ENCODE measurements at places on chromosomes 1 and 21. TPM values are rescaled to one million over a fixed set of nuclear protein-coding genes. Genes with fewer than 3 reads are reported as not detected.

- no peaks in the 10 kb centered on the region for H3K4me1 ChIP-seq
- no peak for DNase-seq
- H3K27me3 ChIP-seq, result no peaks in the 10 kb centered on the region
- H3K4me3 ChIP-seq, result no peak overlapping the region
Observed at GRCh38 chr1:231801042-231801585, 174.5 kb downstream of the DISC1 start.

DNA sequence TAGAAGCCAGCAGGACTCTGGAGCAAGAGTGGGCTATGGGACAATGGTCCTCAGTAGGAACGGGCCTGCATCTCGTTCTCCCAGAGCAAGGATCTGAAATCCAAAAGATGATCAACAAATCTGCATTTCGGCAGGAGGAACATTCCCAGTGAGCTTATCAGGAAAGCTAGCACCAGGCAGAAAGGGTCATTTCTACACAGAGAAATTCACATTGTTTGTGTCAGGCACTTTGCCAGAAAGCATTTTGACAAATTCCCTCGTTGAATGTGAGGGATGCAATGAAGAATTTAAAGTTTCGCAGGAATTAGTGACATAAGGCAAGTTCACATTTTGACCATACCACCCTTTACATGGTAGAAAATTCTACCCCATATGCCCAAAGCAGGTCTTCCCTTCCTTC is 31.6 kb upstream of the ETS2 start:
- H3K36me3 ChIP-seq, result peaks cover 5% of the 10 kb centered on the region
- no peaks in the 10 kb centered on the region for H3K4me1 ChIP-seq
- no peak overlapping the region for H3K4me3 ChIP-seq
- H3K27ac ChIP-seq, result no peak overlapping the region
- no peak for DNase-seq

GRCh38 chr1:30123896-30124295 is 599.5 kb downstream of the MATN1 start:
- H3K4me1 ChIP-seq, result no peaks in the 10 kb centered on the region
- no peaks in the 10 kb centered on the region for H3K27me3 ChIP-seq
- H3K36me3 ChIP-seq, result no peaks in the 10 kb centered on the region
- no peak overlapping the region for H3K4me3 ChIP-seq
- DNase-seq, result no peak
- H3K27ac ChIP-seq, result no peak overlapping the region

- H3K27ac ChIP-seq, result no peak overlapping the region
- DNase-seq, result no peak
- no peaks in the 10 kb centered on the region for H3K36me3 ChIP-seq
- H3K4me1 ChIP-seq, result no peaks in the 10 kb centered on the region
Observed at GRCh38 chr1:46815133-46815532, 16.3 kb downstream of the CYP4B1 start.

The NTNG1 gene
- 1.0 TPM for total RNA-seq

The FAM177B gene
- total RNA-seq, result not detected

GRCh38 chr1:241156231-241156965 is 200.6 kb downstream of the RGS7 start:
- H3K4me1 ChIP-seq, result no peaks in the 10 kb centered on the region
- peaks cover 7% of the 10 kb centered on the region for H3K36me3 ChIP-seq
- no peak overlapping the region for H3K27ac ChIP-seq
- no peaks in the 10 kb centered on the region for H3K27me3 ChIP-seq
- no peak for DNase-seq

The DNASE2B gene
- not detected for total RNA-seq

- no peaks in the 10 kb centered on the region for H3K27me3 ChIP-seq
- H3K27ac ChIP-seq, result no peak overlapping the region
- peaks cover 4% of the 10 kb centered on the region for H3K4me1 ChIP-seq
- H3K4me3 ChIP-seq, result no peak overlapping the region
Observed at GRCh38 chr1:33335020-33335419, 14.1 kb upstream of the A3GALT2 start.

GRCh38 chr1:151542710-151543129 is 2.6 kb downstream of the TUFT1 start:
- H3K4me1 ChIP-seq, result peaks cover 5% of the 10 kb centered on the region
- no peak overlapping the region for H3K4me3 ChIP-seq
- no peak overlapping the region for H3K27ac ChIP-seq
- peaks cover 11% of the 10 kb centered on the region for H3K36me3 ChIP-seq

- H3K27ac ChIP-seq, result no peak overlapping the region
- DNase-seq, result no peak
- H3K36me3 ChIP-seq, result no peaks in the 10 kb centered on the region
- H3K27me3 ChIP-seq, result no peaks in the 10 kb centered on the region
Observed at GRCh38 chr1:79825551-79825950, 819.0 kb upstream of the ADGRL4 start.

DNA sequence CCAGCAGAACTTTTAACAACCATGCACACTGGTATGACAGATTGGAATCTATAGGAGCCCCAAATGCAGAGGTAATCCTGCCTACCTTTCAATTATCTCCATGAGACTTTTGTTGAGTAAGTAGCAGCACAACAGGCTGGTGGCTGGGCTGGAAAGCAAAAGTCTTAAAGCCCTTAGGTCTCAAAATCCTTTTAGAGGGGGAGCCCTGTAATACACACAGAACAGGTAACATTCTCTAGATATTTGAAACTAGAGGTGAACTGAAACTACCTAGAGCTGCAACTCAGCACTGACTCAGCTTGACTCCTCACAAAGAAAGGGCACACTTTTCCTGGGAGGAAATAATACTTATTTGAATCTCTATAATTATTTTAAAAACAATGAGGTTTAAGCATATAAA is 71.5 kb downstream of the CLCA4 start:
- DNase-seq, result no peak
- H3K36me3 ChIP-seq, result no peaks in the 10 kb centered on the region
- no peak overlapping the region for H3K27ac ChIP-seq
- no peak overlapping the region for H3K4me3 ChIP-seq

- no peak overlapping the region for H3K27ac ChIP-seq
- DNase-seq, result peak; percentile 41
- peaks cover 6% of the 10 kb centered on the region for H3K4me1 ChIP-seq
- no peaks in the 10 kb centered on the region for H3K36me3 ChIP-seq
Observed at GRCh38 chr1:8077120-8077573, 51.0 kb upstream of the ERRFI1 start.

The DLGAP3 gene
- total RNA-seq, result 7.3 TPM

GRCh38 chr1:179706339-179706941 is 36.7 kb upstream of the FAM163A start:
- no peaks in the 10 kb centered on the region for H3K27me3 ChIP-seq
- peak; percentile 38 for DNase-seq
- H3K4me3 ChIP-seq, result no peak overlapping the region
- H3K4me1 ChIP-seq, result no peaks in the 10 kb centered on the region
- H3K36me3 ChIP-seq, result no peaks in the 10 kb centered on the region
- H3K27ac ChIP-seq, result no peak overlapping the region

GRCh38 chr1:23478896-23479665 is 4.9 kb downstream of the ASAP3 start:
- H3K27ac ChIP-seq, result no peak overlapping the region
- H3K27me3 ChIP-seq, result no peaks in the 10 kb centered on the region
- no peak overlapping the region for H3K4me3 ChIP-seq
- 0 out of 2 replicates have a peak, but pooled peaks cover 3% of the 10 kb centered on the region for H3K36me3 ChIP-seq
- no peaks in the 10 kb centered on the region for H3K4me1 ChIP-seq

The CD5L gene
- total RNA-seq, result not detected

- no peak for DNase-seq
- H3K27me3 ChIP-seq, result no peaks in the 10 kb centered on the region
- H3K36me3 ChIP-seq, result no peaks in the 10 kb centered on the region
- no peak overlapping the region for H3K27ac ChIP-seq
Observed at GRCh38 chr1:231020139-231020601, 19.9 kb downstream of the FAM89A start.

DNA sequence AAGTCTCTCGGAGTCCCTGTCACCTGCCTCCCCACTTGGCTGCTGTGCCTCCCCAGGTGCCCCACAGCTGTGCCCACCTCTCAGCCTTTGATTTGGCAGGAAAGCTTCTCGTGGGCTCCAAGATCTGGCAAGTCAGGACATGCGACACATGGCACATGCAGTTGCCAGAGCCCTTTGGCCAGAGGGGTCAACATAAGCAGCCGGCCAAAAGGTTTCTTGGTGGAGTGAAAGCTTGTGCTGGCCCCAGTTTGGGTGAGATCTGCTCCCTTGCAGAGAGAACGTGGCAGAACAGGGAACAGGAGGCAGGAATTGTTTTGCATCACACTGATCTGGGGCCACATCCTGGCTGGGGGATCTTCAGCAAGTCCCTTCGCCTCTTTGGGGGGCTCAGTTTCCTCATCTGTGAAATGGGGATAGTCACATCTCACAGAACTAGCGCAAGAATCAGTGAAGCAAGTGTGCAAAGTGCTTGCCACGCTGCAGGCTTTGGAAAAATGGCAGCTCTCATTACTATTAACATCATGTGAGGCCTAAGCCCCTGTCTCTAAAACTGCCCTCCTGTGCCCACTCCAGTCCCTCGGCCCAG is 232.6 kb downstream of the TRABD2B start:
- H3K36me3 ChIP-seq, result no peaks in the 10 kb centered on the region
- H3K4me1 ChIP-seq, result no peaks in the 10 kb centered on the region
- H3K4me3 ChIP-seq, result no peak overlapping the region
- DNase-seq, result no peak
- H3K27ac ChIP-seq, result no peak overlapping the region

The GLUL gene
- 311 TPM for total RNA-seq

The FOXO6 gene
- total RNA-seq, result 0.99 TPM

- H3K4me1 ChIP-seq, result no peaks in the 10 kb centered on the region
- H3K36me3 ChIP-seq, result no peaks in the 10 kb centered on the region
- no peak for DNase-seq
- H3K27me3 ChIP-seq, result no peaks in the 10 kb centered on the region
Observed at GRCh38 chr1:65821386-65821785, 28.7 kb downstream of the PDE4B start.

The VASH2 gene
- 76.1 TPM for total RNA-seq

The SNRNP40 gene
- 121 TPM for total RNA-seq

The RUNX3 gene
- 0.35 TPM for total RNA-seq

- peaks cover 94% of the 10 kb centered on the region for H3K27me3 ChIP-seq
- DNase-seq, result no peak
Observed at GRCh38 chr1:90727917-90728501, 10.9 kb upstream of the BARHL2 start.

DNA sequence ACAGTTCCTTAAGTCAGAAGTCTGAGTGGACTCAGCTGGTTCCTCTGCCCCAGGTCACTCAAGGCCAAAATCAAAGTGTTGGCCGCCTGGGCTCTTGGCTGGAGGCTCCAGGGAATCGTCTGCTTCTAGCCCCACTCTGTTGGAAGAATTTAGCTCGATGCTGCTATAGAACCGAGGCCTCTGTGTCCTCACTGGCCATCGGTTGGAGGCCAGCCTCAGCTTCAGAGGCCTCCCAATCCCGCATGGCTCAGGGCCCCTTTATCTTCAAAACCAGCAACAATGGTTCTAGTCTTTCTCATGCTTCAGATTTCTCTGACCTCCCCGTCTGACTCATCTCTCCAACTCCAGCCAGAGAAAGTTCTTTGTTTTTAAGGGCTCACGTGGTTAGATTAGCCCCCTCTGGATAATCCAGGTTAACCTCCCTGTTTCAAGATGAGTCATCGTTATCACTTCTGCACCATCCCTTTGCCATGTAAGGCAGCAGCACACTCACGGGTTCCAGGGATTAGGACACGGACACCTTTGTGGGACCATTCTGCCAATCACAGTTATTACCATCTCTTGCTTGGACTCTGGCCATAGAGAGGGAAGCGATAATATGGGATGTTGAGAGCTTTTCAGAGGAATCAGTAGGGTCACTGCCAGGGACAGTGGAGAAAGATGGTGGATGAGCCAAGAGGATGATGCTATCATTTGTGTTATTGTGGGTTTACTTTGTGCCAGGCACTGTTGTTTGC is 13.6 kb downstream of the FHAD1 start:
- no peak for DNase-seq
- no peaks in the 10 kb centered on the region for H3K27me3 ChIP-seq
- no peak overlapping the region for H3K27ac ChIP-seq
- no peaks in the 10 kb centered on the region for H3K4me1 ChIP-seq

DNA sequence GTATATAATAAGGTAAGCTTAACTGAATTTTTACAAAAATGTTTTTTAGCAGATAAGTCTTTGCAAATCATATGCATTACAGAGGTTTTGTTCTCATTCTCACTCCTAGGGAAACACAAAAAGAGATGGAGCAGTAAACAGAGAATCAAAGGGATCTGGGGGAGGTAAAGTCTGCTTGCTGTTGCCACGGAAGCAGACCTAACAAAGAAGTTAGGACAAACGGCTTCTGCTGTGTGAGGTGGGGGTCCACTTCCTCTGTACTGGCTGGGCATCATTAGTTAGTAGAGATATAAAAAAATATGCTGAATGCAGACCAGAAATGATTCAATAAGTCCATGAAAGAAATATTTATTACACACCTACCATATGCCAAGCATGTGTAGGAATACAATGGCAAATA is 34.2 kb downstream of the GJA5 start:
- no peaks in the 10 kb centered on the region for H3K36me3 ChIP-seq
- H3K27me3 ChIP-seq, result no peaks in the 10 kb centered on the region
- no peak overlapping the region for H3K27ac ChIP-seq
- peaks cover 2% of the 10 kb centered on the region for H3K4me1 ChIP-seq
- no peak for DNase-seq

- DNase-seq, result peak; percentile 31
- no peak overlapping the region for H3K27ac ChIP-seq
- no peaks in the 10 kb centered on the region for H3K4me1 ChIP-seq
- no peaks in the 10 kb centered on the region for H3K36me3 ChIP-seq
Observed at GRCh38 chr1:57112148-57112547, 146.3 kb upstream of the C8B start.

The TTC39A gene
- 7.7 TPM for total RNA-seq

The INTS7 gene
- 32.3 TPM for total RNA-seq

DNA sequence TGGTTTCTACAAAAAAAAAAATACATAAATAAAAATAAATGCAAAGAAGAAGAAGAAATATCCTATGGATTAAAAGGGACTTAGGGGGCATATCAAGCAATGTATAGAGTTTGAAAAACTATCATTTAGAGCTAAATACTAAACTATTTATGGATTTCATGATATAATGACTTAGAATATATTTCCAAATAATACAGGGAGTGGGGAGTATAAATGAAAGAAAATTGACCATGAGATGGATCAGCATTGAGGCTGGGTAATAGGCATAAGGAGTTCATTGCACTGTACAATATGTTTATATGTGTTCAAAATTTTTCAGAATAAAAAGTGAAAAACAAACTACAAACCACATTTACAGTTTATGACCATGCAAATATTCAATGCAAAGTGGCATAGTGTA is 18.8 kb downstream of the NHLH2 start:
- no peak for DNase-seq
- no peak overlapping the region for H3K4me3 ChIP-seq
- H3K4me1 ChIP-seq, result no peaks in the 10 kb centered on the region
- H3K27me3 ChIP-seq, result no peaks in the 10 kb centered on the region
- H3K36me3 ChIP-seq, result no peaks in the 10 kb centered on the region

The EPHB2 gene
- 8.3 TPM for total RNA-seq

The CBR3 gene
- total RNA-seq, result 2.4 TPM

- no peak overlapping the region for H3K27ac ChIP-seq
- H3K27me3 ChIP-seq, result no peaks in the 10 kb centered on the region
Observed at GRCh38 chr1:111225717-111226400, 1.7 kb upstream of the CHI3L2 start.

GRCh38 chr1:25034736-25035522 is 104.9 kb upstream of the RUNX3 start:
- no peak overlapping the region for H3K27ac ChIP-seq
- no peaks in the 10 kb centered on the region for H3K36me3 ChIP-seq
- H3K4me1 ChIP-seq, result no peaks in the 10 kb centered on the region

GRCh38 chr1:175171036-175171913 is 21.3 kb downstream of the KIAA0040 start:
- no peak overlapping the region for H3K4me3 ChIP-seq
- DNase-seq, result no peak
- no peak overlapping the region for H3K27ac ChIP-seq
- no peaks in the 10 kb centered on the region for H3K4me1 ChIP-seq
- no peaks in the 10 kb centered on the region for H3K36me3 ChIP-seq

The FGR gene
- not detected for total RNA-seq

- no peak for DNase-seq
- H3K27ac ChIP-seq, result no peak overlapping the region
Observed at GRCh38 chr21:39881661-39882060, 14.4 kb downstream of the PCP4 start.

Data from H9 (cell line).